Stimulated activated CD4-positive, alpha-beta T cell treated with anti-CD3 and anti-CD28 coated beads, Interleukin-15, amount 100 ng/mL, for 1 hour (primary cell): ENCODE measurements at places on chromosomes 12 and 14.

- no peak for DNase-seq
These were observed 46.2 kb downstream of the BCAT1 start for GRCh38 chr12:24902511-24903328.

- no peak for DNase-seq
These were observed 72.5 kb upstream of the MYF6 start for GRCh38 chr12:80634903-80635302.

- DNase-seq = no peak
These were observed 97.7 kb downstream of the ESRRB start for GRCh38 chr14:76473481-76474263.

- DNase-seq = no peak
These were observed 64.9 kb downstream of the LLPH start for GRCh38 chr12:66065641-66066136.

- no peak for DNase-seq
These were observed 67.7 kb upstream of the PTHLH start for GRCh38 chr12:28040246-28040645.

GRCh38 chr12:49619286-49619685 is 4.1 kb upstream of the PRPF40B start:
- no peak for DNase-seq

DNA sequence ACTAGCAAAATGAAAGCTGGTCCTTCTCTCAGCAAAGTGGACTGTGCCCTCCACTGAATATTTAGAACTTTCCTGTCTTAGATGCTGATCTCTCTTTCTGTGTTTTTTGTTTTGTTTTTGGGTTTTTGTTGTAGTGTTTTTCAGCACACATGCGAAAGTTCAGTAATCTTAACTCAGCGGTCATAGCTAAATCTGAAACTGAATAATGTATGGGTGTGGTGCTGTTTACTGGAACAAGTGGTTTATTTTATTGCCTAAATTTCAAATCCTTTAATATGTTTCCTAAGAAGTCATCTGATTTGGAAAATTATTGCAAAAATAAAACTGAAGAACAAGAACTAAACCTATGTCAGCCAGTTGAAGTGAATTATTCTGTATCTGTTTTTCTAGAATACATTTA is 116.0 kb upstream of the LRIG3 start:
- DNase-seq = no peak

- peak; percentile 37 for DNase-seq
These were observed at the start of gene ALDH1L2 for GRCh38 chr12:105084251-105085250. Gene ALDH1L2 (minus strand): TSS chr12:105084458. CDS start chr12:105084436, 22 bp downstream.

DNA sequence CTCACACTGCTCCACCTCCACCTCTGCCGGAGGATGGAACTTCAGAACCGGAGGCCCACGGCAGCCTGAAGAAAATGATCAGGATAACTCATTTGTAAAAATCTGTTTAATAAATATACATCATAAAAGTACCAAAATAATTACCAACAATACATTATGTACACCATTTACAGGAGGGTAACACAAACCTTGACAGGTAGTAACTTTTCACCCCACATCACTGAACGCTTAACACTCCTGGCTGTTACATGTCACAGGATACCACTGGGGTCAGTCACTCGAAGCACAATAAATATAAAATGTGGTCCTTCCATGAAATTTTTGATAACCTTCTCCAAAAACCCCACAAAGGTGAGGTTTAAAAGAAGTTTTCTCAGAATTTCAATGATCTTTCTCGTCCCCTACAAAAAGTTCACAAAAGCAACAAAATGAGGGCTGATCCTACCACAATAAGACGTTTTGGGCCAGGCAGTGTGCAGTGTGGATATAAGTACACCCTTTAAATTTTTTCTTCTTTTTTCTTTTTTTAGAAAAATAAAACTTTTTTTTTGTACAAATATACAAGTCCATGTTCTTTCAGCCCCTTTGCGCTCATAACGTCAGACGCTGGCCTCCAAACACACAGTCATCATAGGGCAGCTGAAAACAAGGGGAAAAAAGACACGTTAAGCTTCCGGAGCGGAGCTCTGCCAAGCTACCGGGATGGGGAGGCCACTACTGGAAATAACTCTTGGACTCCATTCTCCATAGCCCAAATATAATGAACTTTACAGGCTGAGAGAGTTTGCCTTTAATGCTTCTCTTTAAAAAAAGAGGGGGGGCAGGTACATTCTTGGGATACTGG is 2.9 kb downstream of the NFKBIA start:
- no peak for DNase-seq

GRCh38 chr12:27081668-27082111 is 688 bp downstream of the C12orf71 start:
- DNase-seq = no peak

GRCh38 chr12:14769466-14769968 is 33.8 kb downstream of the WBP11 start:
- DNase-seq = no peak

DNA sequence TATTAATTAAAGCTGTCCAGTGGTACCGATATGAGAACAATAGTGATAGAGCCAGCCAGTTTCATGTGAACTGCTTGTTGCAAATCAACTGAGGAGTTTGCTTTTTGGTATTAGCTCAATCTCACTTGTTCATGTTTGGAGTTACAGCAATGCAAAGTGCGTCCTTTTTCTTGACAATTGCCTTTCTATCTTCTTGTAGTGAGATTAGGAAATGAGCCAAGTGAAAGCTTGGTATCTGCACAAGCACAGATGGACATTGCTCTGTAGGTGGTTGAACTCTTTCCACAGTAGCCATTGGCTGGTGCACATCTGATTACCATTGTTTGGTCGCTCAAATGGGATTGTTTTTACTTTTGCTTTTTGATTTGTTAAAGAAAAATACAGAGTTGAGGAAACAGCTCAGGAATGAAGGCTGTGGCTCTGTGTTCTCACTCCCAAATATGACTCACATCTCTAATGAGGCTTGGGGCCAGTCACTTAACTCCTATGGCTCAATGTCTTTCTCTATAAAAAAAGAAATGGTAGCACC is 241.4 kb downstream of the BMP4 start:
- no peak for DNase-seq

DNA sequence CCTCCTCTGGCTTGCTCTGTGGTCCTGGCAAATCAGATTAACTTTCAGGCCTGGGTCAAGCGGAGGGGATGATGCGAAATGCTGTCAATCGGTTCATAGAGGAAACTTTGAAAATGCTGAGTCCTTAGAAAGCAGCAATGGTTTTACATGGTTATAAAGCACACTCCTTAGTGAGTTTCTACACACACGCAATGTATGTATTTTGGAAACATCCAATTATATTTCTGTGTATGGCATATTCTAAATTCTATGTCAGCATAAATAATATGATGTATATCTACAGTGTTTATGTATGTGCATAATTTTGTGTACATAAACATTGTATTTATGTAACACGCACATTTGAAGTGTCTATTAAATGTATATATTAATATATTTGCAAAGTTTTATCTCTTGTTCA is 118.0 kb upstream of the ARID2 start:
- no peak for DNase-seq
